Left lobe of liver (tissue), 2 donors: ENCODE measurements at places on chromosomes 4 and X. TPM values are rescaled to one million over a fixed set of nuclear protein-coding genes. Genes with fewer than 3 reads are reported as not detected.

DNA sequence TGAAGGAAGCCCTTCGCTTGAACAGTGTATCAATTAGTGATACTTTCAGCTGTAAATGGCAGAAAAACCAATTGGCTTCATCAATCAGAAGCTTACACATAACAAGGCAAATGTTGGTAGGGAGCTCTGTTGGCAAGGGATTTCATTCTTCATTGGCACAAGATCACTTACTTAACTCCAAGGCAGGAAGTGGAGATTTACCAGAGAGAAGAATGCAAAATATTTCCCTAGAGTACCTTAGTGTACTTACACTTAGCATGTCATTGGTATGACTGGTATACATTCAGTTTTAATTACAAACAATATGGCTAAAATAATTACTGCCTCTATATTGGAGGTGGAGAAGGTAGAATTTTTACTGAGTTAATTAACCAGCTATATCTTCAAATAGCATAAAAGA is 545.0 kb downstream of the GABRG1 start:
- DNase-seq = no peak

Gene NPY2R
- total RNA-seq = not detected

DNA sequence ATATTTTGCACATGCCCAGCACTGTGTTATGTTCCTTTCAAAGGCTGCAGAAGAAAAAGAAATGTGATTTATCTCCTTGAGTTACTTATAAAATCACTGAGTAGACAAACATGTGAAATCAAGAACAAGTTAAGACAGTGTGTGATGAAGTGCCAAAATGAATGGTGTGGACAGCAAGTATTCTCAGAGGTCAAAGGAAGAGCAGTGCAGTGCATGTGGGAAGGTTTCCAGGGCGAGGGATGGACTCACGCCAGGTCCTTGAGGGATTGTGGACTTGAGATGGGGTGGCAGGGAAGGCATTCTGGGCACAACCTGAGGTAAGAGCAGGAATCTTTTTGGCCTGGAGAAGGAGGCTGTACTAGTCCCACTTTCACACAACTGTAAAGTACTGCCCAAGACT is 115.5 kb downstream of the FNIP2 start:
- no peak for DNase-seq

DNA sequence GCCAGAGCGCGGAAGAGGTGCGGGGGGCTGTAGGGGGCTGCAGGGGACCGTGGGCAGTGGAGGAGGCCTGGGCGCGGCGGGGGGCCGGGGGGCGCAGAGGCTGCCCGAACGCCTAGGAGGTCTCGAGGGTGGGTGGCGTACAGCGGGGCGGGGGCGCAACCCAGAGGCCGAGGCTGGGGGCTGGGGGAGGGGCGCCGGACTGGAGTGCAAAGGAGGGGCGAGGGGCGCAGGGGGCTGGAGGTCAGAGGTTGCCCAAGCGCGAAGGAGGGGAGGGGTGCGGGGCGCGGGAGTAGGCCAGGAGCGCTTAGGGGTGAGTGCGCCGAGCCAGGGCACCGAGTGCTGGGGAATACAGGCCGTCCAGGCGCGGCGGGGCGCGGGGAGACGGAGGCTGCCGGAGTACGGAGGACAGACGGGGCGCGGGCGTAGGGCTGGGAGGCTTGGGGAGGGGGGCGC is 255 bp downstream of the GYG2 start:
- no peak for DNase-seq

Gene EDA2R
- total RNA-seq = 0.15 TPM

Gene RAB9B
- not detected for total RNA-seq

Gene ALG13
- total RNA-seq = 20.6 TPM

DNA sequence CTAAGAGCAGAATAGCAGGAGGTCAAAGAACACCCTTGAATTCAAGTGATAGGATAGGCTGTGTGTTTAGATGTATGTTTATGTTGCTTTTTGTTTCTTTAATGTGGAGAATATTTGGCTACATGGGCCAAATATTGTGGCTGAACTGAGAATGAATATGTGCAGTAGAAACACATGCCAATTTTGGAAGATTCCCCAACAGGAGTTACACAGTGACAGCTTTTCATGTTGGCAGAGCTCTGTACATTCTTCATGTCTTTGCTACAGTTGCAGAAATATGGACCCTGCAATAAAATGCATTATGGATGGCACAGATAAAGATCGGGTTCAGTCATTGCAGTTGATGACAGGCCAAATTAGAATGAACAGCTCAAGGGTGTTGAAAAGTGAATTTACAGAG is 82.8 kb upstream of the SLC4A4 start:
- no peak for DNase-seq

Gene EXOSC9
- 5.0 TPM for total RNA-seq

GRCh38 chr4:38949411-38950051 is 81.9 kb downstream of the FAM114A1 start:
- DNase-seq = no peak

Gene UBA1
- total RNA-seq = 87.2 TPM

- DNase-seq = no peak
These were observed 108.9 kb downstream of the DLG3 start for GRCh38 chrX:70553516-70553915.

DNA sequence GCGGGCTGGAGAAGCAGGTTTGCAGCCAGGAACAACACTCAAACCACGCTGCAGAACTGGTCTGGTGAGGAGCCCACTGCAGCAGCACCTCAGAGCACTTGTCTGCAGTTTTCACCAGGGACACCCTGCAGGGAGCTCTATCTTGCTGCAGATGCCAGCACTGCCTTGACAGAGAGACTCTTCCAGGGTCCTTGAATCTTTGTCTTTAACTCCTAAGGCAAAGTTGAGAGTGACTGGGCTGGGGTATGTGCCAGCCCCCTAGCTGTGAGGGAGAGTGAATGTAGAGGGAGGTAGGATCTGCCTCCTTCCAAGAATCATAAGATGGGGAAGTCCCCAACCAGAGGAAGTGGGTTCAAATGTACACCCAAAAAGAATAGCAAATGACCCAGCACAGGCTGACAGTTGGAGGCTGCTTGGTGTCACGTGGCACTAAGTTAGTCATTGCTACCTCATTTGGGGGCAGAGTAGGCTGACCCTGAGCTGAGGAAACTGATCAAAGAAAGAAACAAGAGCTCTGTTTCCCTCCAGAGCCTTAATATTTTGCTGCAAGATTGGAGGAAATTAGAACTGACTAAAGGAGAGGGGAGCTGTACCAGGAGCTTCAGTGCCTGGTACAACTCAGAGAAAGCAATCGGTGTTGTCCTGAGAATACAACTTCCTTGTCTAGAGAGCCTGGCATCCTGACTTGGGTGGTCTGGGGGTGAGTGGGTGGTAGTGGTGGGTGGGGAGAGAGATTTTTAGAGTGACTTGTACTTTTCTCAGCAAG is 28.2 kb upstream of the HUWE1 start:
- DNase-seq = no peak

DNA sequence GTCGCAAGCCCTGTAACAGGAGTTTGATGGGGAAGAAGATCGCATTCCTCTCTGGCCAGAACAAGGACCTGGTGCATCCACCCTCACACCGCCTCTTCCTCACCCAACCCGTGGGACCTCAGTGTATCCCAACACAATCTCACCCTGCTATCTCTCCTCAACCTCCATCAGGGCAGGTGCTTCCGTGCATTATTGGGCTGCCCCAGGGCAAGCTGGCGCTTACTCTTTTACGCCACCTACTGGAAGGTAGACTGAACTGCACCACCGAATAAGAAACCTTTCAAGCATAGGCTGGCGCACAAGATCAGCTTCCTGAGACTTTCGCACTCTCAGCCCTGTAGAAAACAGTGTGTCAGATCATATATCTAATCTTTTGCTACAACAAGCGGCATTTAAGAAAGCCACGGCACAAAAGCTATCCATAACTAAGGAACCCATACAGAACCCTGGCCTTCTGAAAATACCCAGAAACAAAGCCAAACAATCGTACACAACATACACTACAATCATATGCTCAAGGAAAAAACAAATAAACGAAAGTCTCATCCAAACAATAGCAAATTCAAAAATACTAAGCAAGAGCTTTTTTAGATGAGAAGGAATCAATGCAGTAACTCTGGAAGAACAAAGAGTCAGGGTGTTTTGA is 209.3 kb downstream of the UGT8 start:
- no peak for DNase-seq

Gene RTL3
- not detected for total RNA-seq

- DNase-seq = no peak
These were observed 1.2 kb downstream of the PRKX start for GRCh38 chrX:3712051-3712869.

Gene PABPC1L2A
- not detected for total RNA-seq

DNA sequence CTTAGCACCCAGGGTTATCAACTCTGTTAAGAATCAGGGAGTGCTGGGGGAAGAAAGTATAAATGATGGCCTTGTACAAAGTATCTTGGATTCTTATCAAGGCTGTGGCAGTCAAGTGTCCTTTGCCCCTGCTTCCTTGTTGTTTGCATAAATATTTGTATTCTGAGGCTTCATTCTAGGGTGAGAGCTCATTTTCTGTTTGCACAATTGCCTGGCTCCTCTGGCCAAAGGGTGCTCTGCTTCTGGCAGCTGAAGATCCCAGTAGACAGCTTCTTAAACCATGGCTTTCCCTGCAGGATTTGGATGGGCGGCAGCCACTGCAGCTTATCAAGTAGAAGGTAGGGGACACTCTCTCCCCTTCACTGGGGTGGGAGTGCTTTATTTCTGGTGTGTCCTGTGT is at the start of gene GBA3:
Gene GBA3 (plus strand): TSS at position 202 of the 400 bp plus-strand sequence.
- peak; percentile 77 for DNase-seq

Gene RPS6KA6
- total RNA-seq = 0.58 TPM

DNA sequence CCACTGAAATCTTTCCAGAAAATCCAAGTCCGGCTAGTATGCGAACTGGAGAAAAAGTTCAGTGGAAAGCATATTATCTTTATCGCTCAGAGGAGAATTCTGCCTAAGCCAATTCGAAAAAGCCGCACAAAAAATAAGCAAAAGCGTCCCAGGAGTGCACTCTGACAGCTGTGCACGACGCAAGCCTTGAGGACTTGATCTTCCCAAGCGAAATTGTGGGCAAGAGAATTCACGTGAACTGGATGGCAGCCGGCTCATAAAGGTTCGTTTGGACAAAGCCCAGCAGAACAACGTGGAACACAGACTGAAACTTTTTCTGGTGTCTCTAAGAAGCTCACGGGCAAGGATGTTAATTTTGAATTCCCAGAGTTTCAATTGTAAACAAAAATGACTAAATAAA is 34.4 kb downstream of the STX18 start:
- no peak for DNase-seq

Gene ACOX3
- total RNA-seq = 21.3 TPM

DNA sequence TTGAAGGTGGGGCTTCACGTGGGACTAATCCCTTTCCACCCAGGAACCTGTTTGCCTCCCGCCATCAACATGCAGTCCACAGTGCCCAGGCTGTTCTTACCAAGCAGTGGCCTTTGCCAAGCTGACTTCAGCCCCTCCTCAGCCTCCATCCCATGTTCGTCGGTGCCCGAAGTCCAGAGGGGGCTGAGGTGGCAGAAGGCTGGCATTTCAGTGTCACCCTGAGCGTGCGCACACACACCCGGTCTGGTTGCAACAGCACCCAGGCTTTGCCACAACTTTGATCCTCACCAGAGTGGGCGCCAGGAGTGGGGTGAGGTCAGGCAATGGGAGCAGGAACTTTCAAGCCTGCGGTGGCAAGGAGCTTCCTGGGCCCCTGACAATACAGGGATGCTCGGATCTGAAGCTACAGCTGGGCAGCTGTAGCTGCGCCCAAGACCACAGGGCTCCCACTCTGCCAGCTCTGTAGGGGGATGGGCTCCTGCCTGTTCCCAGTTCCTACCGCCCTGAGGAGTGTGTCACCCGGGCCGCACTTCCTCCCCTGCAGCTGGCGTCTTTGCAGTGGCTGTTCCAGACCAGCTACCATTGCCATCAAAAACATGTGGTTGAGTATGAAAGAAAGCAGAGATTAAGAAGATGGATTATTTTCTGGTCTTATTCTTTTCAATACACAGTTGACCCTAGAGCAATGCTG is 428.0 kb downstream of the EPHA5 start:
- no peak for DNase-seq

Gene ADAM29
- not detected for total RNA-seq

DNA sequence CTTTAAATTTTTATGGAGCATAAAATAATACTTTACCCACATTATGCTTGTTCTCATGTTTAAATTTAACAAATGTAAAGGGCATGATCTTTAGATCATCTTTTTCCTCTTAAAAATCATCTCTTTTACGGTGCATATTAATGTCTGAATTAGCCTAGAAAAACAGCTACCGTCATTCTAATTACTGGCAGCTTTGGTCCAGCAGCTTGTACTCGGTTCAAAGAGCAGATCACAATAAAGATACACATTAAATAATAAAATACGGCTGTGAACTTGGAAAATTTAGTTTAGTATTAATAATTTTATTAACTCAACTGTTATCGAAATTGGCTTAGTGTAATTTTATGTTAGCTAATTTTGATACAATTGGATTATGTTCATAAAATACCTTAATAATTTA is 19.1 kb downstream of the CCSER1 start:
- no peak for DNase-seq

- DNase-seq = no peak
These were observed 180.8 kb upstream of the BCOR start for GRCh38 chrX:40278340-40279090.

DNA sequence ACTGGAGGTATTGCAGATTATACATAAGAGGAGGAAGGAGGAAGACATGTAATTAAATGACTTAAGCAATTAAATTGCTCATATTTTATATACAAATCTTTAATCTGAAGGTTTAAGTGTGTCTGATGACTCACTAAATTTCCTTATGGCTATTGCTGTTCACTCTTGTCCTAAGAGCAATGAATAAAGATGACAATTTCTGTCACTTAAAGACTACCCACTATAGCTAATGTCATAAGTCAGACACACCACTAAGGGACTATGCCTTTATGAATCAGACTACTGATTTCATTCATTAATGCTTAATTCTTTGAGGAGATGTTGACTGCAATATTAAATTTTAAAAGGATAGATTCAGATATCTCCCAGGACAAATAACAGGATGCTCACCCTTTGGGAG is 1514.7 kb downstream of the PCDH18 start:
- no peak for DNase-seq

DNA sequence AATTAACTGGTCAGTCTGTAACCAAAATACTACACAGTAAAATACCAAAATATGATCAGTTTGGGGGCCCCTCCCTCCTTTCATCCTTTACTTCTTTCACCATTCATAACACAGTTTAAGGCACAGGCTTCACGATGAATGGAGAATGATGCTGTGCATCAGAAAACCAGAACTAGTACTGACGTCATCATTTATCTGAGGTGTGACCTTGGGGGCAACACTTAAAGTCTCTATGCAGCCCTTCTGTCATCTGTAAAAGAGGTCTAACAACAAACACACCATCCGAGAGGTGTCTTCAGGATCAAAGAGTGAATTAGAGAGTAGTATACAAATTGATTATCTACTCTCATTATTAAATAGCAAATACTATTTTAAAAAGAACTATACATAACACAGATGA is 135.4 kb downstream of the SH3KBP1 start:
- no peak for DNase-seq

GRCh38 chrX:18666614-18667013 is 5.3 kb downstream of the RS1 start:
- DNase-seq = no peak

Gene FHDC1
- total RNA-seq = 0.28 TPM

Gene SYN1
- 0.15 TPM for total RNA-seq

GRCh38 chr4:68349279-68349648 is 626 bp downstream of the YTHDC1 start:
- DNase-seq = no peak

GRCh38 chr4:176818531-176818930 is 25.8 kb upstream of the VEGFC start:
- DNase-seq = no peak

Gene FAM156A
- total RNA-seq = 8.7 TPM
